CD4-positive, alpha-beta T cell treated with Interleukin-1 beta for 1 hour (primary cell): ENCODE measurements at places on chromosomes 3 and 15.

GRCh38 chr3:59046839-59047238, 3.0 kb downstream of the CFAP20DC start:
- DNase-seq: no peak

DNA sequence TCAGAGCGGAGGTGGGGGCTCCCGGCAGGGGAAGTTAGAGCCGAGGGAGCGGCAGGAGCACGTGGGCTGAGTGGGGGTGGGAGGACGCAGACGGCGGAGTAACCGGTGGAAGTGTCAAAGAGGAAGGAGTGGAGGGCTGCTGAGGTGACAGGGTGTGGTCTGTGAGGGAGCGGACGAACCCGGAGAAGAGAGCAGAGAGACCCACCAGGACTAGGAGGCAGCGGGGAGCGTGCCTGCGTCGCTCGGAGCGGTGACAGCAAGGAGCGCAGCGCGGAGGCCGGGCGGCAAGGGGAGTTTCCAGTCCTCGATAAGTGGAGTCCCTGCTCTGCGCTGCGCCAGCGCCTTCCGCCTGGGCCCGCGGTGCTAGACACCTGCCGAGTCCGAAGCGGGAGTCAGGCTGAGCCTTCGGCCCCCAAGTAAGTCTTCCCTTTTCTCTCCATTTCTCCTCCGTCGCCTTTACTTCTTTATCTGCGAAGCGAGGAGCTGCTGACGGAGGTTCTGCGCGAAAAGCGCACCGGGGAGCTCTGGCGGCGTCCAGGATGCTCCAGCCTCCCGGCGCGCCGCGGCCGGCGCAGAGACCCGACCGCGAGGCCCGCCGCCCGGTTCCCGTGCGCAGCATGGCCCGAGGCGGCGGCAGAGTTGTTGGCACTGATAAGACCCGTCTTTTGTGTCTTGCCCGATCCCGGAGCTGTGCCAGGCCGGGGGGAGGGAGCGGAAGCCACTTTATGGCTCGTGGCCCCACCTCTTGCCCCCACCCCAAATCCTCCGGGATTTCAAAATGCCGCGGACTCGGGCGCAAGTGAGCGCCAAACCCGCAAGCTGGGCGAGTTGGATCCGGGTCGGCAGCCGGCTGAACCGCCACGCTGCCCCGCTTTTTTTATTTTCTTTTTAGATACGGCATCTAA, 533.0 kb upstream of the SEMA6D start:
- no peak for DNase-seq

DNA sequence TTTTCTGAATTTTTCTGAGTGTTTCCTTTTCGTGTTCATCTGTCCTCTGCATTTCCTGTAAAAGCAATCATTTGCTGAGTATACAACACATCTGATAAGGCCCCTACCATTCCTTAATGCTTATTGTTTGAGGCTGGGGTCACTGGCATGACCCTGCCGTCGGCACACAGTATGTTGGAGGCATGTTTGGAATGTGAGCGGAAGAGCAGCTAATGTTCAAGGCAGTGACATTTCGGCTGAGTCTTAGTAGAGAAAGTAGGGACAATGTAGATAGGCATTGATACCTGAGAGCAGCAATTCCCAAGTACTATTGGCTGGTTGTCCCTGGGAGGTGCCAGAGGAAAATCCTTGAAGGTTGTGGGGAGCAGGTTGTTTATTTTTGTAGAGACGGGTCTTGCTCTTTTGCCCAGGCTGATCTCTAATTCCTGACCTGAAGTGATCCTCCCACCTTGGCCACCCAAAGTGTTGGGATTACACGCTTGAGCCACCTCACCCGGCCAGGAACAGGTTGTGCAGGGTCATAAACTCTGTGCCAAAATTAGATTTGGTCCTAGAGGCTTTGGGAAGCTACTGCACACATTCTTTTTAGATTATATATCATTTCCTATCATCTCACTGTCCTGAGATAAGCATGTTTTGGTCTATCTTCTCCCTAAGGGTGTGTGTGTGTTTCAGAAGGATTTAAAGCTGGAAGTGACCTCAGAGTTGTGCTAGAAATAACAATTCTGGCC, 13.5 kb downstream of the PTPN23 start:
- DNase-seq: no peak

DNA sequence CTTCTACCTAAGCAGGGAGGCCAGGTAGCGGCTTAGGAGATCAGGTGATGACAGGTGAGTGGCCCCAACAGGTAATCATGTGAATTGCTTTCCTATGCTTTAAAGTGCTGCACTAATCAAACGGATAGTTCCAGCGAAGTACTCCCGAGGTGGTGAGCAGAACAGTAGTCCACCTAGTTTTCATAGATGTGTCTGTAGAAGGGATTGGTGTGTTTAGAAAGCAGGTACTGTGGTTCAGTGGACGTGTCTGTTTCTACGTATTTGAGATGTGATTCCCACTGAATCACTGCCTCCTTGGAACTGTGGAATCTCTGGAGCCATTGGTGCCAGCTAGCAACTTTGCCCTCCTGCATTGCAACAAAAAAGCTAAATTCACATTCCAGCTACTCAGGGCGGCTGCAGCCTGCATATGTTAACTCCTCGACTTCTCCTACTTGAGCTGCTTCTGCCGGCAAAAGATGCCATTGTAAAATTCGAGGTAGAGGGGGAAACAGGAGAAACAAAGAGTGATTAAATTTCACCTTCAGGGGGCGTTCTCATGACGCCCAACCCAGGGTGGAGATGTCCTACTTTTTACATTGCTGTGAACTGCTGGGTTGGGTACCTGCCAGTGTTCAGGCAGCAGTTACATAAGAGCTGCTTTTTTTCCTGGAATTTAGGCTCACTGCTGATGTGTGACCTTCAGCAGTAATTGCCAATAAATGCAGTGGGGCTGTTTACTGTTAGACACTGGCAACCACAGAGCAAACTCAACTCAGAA, 227.3 kb downstream of the ITPR1 start:
- DNase-seq: peak; percentile 12

DNA sequence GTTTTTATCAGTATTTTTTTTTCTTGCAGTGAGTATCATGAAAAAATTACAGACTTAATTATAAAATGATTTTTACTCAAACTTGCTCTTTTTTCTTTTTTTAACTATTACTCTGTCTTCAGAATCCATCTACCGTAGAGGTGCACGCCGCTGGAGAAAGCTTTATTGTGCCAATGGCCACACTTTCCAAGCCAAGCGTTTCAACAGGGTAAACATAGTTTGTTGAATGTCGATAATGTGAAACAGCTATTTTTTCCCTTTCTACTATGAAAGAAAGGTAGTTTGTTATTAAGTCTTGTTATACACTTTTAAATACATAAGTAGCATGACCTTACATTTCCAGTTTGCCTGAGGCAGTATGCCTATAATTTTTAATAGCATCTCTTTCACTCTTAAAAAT, 45.6 kb downstream of the PRKCI start:
- DNase-seq: no peak

GRCh38 chr15:52733696-52734255, 54.6 kb upstream of the ATOSA start:
- no peak for DNase-seq

GRCh38 chr3:186492385-186492984, 51.7 kb downstream of the CRYGS start:
- DNase-seq: no peak

DNA sequence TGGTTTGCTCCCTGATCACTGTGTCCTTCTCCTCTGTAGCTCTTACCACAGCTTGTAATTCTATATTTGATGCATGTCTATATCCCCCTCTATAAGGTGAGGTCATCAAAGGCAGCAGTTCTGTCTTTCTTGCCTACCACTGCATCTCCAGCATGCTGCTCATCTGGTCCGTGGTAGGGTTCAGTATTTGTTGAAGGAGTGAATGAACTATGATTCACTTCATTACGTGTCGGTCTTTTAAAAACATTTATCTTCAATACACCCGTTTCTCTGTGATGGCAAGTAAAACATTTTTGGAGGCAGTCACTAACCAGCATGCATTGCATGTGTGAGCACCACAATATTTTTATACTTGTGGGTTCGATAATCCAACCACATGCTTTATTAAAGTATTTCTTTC, 27.6 kb downstream of the CHST14 start:
- DNase-seq: no peak

- no peak for DNase-seq
Measured at GRCh38 chr3:25938566-25939325, 148.9 kb downstream of the OXSM start.

- DNase-seq: peak; percentile 57
Measured at GRCh38 chr3:114294940-114295480, 1.2 kb downstream of the TIGIT start.

GRCh38 chr3:181824961-181825360, 113.2 kb downstream of the SOX2 start:
- DNase-seq: no peak

- DNase-seq: peak; percentile 55
Measured at GRCh38 chr3:123105201-123106189, 38.7 kb downstream of the PDIA5 start.

- no peak for DNase-seq
Measured at GRCh38 chr3:186882881-186883685, 40.6 kb downstream of the ADIPOQ start.

- DNase-seq: no peak
Measured at GRCh38 chr3:6770397-6770690, 90.6 kb upstream of the GRM7 start.

DNA sequence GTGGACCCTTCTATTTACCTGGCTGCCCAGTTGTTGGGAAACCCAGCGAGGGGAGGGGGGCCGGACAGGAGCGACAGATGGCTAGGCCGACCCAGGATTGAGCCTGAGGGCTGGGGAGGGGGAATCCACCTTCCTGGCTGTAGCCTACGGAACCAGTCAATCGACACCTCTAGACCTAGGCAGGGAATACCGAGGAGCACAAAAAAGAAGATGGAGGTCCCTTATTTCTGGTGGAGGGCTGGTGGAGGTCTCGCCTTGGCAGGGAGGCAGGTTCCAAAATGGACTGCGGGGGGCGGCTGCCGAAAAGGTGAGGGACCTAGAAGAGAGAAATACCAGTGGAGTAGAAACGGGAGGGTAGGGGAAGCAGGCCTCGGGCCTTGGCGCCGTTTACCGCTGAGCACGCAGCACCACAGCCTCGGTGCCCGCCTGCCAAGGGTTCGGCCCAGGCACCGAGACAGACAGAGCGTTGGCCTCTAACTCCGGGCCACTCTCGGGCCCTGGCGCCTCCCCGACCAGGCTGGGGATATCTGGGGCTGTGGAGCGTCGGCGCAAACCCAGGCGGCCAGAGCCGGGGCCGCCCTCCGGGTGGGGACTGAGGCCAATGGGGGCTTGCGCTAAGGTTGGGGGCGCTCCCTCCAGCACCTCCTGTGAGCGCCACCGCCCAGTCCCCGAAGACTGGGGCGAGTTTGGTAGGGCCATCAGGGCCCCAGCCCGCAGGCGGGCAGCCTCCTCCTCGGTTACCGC, 1.6 kb downstream of the ANKRD63 start:
- DNase-seq: no peak

- no peak for DNase-seq
Measured at GRCh38 chr3:125431391-125431790, 56.3 kb upstream of the ZNF148 start.

DNA sequence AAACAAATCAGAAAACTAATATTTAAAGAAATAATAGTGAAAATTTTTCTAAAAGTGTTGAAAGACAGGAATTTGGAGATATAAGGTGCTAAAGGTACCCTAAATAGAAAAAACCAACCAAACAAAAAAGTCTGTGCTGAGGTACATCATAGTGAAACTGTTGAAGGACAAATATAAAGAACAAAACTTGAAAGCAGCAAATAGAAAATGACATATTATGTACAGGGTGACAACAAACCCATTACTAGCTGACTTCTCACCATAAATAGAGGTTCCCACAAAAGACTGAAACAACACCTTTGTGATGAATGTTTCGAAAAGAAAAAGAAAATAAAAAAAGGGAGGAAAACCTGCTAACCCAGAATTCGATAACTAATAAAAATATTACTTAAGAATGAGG, 502.5 kb upstream of the NECTIN3 start:
- DNase-seq: no peak

DNA sequence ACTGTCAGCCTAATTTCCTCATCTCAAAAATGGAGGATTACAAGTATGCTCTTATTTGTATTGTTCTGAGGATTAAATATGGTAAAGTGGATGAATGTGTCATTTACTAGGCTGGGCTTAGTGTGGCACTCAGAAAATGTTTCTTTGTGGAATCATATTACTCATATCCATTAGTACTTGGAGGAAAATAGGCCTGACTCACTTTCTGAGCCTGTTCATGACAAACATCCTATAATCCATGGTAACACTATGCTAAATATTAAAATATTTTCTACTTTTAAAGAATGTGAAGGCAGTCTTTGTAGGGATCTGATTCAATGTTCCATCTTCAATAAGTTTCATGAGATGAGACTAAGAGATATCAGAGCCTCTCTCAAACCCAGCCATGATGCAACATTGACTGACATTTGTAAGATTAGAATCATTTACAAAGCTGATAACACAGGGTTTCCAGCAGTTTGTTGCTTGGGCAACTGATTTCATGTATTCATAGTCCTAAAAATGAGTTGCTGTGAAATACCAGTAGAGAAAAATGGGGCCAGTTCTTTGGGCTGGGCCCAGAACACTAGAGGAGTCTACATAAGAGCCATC, 1048.5 kb downstream of the NTRK3 start:
- no peak for DNase-seq

DNA sequence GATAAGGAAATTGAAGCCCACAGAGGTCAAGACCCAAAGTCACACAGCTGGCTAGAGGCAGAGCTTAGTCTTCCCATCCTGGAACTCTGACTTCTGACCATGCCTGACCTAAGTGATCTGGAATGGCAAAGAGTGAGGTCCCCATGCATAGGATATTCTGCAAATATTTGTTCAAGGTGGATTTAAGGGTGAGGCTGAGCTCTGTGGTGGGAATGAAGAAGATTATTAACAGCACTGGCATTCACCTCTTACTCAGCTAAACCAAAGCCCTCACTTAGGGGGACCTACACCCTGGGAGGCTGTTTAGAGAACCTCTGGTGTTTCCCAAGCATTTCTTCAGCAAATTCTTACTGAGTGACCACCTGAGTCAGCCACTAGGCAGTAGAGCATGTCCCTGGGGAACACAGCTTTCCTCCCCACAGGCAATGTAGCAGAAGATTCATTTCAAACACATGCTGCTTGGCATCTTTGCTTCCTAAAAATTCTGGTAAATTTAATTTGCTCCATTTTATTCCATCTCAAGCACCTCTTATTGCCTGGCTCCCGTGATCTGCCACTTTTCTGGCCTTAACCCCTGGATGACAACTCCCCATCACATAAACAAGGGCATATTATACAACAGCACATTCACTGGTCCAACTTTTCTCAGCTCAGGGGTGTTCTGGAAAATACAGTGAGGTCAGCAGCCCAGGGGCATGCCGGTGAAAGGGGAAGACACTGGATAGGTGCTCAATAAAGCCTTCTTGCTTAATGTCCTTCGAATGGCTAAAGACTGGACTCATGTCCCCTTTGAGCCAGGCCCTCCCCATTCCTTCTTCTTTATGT, 176.0 kb downstream of the ABHD5 start:
- DNase-seq: no peak

GRCh38 chr3:133691273-133692107, 29.7 kb upstream of the TOPBP1 start:
- DNase-seq: no peak
